Activated gamma-delta T cell treated with Interleukin-2 at 50 U/mL for 16 hours (primary cell): ENCODE measurements at places on chromosomes 3 and 15.

DNA sequence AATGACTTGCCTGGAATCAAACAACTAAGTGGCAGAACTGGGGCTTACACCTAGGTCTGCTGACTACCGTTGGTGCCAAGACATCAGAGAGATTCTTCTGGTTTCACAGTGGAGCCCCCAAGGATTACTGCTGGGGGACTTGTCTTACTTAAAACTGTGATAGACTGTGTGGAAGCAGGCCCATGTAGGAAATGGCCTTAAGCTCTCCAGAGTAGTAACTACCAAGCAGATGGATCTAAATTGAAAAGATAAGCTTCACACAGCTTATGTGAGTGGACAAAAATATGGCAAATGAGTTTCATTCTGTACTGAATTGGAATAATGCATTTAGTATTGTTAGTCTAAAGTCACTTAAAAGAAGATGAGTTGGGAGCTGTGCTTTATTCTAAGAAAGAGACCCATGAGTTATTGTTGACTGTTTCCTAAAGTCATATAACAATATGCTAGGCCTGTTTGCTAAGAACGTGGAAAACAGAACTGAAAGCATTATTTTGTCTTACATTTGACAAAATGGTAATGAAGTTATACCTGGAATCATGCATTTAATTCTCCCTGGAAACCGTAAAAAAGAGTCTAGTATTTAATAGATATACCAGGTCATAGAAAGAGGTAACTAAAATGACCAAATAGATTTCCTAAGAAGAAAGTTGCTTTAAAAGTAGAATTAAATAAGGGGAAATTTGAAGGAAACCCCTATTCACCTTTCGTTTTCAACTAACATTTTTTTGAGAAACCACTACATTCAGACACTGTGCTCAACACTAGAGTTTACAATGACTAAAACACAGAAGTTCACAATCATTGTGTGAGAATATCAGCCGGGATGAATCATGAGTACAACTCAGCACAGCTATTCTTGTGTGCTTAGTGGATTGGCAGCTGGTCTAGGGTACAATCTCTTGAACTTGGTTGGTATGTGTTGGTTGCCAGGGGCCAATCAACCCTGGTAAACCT lies 13.0 kb upstream of the MAPK6 start:
- DNase-seq, result no peak

- DNase-seq, result no peak
These were observed 545.5 kb upstream of the MDFIC2 start for GRCh38 chr3:70857916-70858315.

- DNase-seq, result no peak
These were observed 17.8 kb downstream of the MYL3 start for GRCh38 chr3:46845397-46845859.

GRCh38 chr3:123657568-123657967 lies 72.7 kb upstream of the HACD2 start:
- DNase-seq, result no peak

DNA sequence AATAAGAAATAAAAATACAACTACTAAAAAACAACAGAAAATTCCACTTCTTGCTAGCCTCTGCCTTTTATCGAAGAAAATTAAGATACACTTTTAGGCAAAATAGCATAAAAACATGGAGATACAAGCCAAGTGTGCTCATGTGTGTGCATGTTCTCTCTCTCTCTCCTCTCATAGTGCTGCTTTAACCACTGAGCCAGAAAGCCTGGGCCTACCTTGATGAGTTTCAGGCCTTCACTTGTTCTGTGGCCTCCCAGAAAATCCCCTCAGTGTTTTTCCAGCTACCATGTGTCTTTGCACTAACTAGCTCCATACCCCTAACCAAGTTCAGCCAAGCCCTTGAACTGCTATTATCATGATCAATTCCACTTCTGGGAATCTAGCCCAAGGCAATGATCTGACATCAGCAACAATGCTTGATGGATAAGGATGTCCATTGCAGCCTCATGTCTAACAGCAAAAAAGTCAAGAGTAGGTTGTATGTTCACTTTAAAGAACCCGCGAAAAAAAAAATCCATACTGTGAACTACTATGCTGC lies 18.1 kb downstream of the CYP11A1 start:
- no peak for DNase-seq

DNA sequence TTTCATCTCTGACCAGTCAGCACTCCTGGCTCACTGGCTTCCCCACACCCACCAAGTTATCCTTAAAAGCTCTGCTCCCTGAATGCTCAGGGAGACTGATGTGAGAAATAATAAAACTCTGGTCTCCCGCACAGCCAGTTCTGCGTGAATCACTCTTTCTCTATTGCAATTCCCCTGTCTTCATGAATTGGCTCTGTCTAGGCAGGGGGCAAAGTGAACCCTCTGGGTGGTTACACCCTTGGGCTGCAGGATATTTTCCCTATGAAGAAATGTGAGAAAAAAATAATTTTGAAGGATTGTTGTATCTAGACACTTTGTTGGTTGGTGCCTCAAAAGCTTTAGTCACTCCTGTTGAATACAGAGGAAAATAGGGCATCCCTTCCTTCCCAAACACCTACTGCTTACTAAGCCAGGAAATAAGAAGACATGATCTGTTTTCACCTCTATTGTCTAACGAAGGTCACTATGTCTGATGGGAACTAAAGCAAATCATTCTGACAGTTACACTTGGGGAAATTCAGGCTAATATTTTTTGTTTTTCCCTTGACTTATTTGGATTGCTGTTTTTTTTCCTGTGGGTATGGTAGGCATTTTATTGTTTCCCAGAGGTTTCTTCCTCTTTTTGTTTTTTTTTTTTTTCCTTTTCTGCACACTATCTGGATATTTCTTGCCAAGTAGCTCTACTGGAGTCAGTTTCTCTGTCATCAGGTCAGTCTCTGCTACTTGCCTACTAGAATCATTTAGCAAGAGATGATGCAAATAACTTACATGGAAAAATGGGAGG lies 15.3 kb upstream of the TNFSF10 start:
- DNase-seq, result no peak

- DNase-seq, result no peak
These were observed 42.7 kb downstream of the HHLA2 start for GRCh38 chr3:108338901-108339545.

DNA sequence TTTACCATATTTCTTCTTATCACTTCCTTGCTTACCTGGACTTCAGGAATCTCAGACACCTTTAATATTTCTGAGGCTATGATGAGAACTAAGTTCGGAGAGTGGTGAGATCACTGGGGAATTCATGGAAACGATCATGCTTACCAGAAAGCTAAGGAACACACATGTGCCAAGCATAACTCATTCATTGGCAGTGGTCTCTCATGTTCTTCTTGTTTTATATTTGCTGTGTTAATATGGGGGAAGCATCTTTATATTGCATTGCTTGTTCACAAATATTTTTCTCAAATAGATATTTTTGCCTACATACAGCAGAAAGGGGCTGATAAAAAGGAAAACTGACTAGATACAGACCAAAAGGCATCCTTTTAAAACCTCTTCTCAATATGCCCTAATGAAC lies 55.8 kb downstream of the COL6A6 start:
- no peak for DNase-seq

DNA sequence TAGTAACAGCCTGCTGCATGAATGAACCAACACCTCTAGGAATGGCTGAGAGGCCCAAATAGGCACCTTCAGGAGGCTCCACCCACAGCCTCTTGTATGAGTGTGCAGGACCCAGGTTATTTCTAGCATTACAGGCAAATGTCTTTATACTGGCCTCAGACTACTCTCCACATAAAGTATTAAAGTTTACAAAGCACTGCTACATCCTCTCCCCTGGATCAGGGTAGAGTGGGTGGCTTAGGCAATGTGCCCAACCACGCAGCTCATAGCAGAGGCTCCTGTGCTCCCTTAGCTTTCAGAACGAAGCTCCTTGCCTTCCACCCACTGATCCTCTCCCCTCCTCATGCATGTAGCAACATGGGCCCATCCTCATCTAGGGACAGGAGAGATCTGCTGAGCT lies 16.3 kb downstream of the TMEM43 start:
- no peak for DNase-seq

GRCh38 chr3:58143417-58144055 lies 67.2 kb downstream of the DNASE1L3 start:
- DNase-seq, result no peak

DNA sequence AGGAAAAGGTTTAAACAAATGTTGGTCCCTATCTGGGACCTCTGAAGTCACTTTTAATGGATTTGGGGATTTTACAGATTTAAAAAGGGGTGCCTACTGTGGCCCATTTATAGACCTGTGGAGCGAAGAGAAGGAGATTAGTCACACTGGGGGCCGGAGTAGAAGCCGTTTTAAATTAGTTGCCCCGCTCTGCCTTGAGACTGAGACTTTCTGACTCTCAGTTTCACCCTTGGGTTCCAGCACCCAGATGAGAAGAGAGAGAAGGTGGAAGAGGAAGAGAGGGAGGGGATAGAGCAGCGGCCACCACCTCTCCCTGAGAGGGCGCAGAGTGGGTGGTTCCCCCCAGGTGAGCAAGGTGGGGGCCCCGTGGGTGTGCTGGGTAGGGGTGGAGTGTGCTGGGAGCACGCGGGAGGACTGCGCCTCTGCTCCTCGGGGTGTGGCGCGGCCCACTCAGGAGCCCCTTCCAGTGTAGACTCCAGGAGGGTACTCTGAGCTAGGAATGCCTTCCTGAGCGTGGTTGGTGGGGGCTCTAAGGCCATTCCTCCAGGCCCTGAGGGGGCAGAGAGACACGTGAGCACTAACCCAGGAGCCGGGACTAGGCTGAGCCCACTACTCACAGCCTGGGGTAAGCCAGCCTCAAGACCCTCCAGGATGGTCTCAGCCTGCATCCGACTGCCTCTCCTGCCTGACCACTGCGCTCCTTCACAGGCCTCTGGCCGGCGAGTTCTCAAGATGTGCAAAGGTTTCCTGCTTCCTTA lies 32.6 kb upstream of the RAB6B start:
- no peak for DNase-seq

DNA sequence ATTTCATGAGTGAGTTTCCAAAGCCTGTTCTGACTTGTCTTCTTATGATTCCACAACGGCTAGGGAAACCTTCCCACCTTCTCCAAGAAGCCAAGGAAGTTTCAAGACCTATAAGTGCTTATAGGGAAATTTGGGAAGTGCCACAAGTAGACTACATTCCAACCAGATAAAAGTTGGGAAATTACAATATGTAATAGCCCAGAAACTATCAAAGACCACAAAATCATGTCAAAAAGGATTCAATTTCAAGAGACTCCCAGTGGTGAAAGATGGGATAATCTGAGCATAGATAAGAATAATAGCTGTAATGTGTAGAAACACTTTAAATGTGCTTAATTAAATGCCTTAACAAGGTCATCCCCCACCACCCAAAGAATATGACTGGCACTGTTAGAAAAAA lies 169.2 kb upstream of the SLC2A2 start:
- DNase-seq, result no peak

DNA sequence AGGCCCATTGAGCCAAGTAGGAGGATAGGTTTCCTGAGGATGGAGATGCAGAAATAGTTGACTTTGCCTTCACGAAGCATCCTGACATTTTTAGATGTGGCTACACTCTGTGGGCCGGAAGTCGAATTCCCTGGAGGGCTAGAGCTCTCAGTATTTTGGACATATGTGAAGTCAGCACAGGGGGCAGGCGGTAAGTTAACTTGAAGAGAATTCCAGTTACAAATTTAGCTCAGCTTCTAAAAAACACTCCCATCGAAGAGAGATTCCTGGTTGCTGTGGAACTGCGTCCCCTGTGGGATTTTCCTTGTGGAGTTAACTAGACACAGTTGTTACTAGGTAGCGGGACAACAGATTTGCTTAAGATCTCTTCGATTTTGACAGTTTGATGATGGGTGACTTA lies 161.9 kb upstream of the RGMA start:
- no peak for DNase-seq

DNA sequence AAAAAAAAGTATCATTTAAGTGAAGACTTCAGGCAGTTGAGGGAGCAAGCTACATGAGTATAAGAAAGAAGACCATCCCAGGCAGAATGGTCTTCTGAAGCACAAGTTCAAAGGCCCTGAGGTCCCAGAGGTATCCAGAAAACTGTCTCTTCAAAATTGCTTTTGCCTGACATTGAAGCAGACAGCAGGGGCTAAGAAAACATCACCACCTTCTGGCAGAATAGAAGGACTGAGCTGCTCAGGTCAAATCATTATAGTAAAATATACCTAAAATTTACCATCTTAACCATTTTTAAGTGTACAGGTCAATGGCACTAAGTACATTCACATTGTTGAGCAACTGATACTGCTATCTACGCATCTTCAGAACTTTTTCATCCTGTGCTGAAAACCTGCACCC lies 16.4 kb downstream of the GPR160 start:
- no peak for DNase-seq

GRCh38 chr3:123244128-123244527 lies 42.4 kb downstream of the SEC22A start:
- peak; percentile 6 for DNase-seq

- DNase-seq, result no peak
These were observed 64.7 kb downstream of the UBE3A start for GRCh38 chr15:25374143-25374542.

- no peak for DNase-seq
These were observed 409 bp upstream of the LHFPL4 start for GRCh38 chr3:9553948-9554513.

DNA sequence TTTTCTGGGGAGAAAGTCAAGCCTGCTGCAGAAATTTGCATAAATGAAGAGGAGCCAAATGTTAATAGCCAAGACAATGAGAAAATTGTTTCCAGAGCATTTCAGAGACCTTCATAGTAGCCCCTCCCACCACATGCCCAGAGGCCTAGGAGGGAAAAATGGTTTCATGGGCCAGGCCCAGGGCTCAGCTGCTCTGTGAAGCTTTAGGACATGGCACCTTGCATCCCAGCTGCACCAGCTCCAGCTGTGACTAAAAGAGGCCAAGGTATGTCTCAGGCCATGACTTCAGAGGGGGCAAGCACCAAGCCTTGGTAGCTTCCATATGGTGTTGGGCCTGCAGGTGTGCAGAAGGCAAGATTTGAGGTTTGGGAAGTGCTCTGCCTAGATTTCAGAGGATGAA lies 258.8 kb upstream of the SATB1 start:
- DNase-seq, result no peak

GRCh38 chr15:90959894-90960293 lies 5.2 kb downstream of the RCCD1 start:
- DNase-seq, result no peak

GRCh38 chr15:87817553-87817952 lies 439.0 kb downstream of the NTRK3 start:
- no peak for DNase-seq

- DNase-seq, result no peak
These were observed 602.4 kb downstream of the UNC13C start for GRCh38 chr15:54580643-54581042.

- DNase-seq, result no peak
These were observed 24.9 kb upstream of the C3orf80 start for GRCh38 chr3:160200353-160200752.

GRCh38 chr15:62732078-62732477 lies 310.5 kb upstream of the TPM1 start:
- no peak for DNase-seq

- DNase-seq, result peak; percentile 38
These were observed 5.7 kb downstream of the LYSMD2 start for GRCh38 chr15:51731549-51732267.
